CD8-positive, alpha-beta T cell (primary cell): ENCODE measurements at places on chromosomes 4 and X.
A peak's percentile ranks its signal among the peaks of the same experiment; 100 is the strongest.

DNA sequence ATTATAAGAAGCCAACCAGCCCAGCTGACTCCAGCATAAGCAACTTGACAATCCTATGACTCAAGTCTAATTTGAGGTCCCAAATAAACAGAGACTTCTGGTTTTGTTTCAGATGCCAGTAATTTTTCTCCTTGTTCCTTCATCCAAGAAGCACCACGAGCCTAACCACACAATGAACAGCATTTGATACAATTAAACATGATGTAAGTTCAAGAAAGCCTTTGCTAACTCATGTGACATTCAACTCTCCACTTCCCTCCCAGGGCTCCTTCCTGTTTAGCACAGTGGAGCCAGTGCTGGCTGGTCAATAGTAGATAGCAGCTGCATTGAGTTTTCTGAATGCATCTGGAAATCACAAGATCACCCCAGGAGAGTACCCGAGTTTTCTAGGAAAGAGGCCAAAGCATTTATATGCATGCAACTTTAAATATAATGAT is 206.3 kb downstream of the ARHGAP24 start:
- no peak for DNase-seq

- DNase-seq: no peak
Measured at GRCh38 chrX:64204701-64205440, 637 bp downstream of the AMER1 start.

DNA sequence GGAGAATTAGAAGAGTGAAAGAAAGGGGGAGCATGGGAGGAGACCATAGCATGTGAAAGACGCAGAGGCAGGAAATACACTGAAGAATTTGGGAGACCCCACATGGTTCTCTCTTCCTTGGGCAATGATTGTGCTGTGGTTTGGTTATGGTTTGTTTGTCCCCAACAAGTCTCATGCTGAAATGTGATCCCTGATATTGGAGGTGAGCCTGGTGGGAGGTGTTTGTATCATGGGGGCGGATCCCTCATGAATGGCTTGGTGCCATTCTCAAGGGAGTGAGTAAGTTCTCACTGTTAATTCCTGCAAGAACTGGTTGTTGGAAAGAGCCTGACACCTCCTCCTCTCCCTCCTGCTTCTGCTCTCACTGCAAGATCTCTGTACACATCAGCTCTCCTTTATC is 78.6 kb upstream of the RAI2 start:
- DNase-seq: no peak

GRCh38 chr4:86927843-86928395 is 6.9 kb upstream of the AFF1 start:
- no peak for DNase-seq

DNA sequence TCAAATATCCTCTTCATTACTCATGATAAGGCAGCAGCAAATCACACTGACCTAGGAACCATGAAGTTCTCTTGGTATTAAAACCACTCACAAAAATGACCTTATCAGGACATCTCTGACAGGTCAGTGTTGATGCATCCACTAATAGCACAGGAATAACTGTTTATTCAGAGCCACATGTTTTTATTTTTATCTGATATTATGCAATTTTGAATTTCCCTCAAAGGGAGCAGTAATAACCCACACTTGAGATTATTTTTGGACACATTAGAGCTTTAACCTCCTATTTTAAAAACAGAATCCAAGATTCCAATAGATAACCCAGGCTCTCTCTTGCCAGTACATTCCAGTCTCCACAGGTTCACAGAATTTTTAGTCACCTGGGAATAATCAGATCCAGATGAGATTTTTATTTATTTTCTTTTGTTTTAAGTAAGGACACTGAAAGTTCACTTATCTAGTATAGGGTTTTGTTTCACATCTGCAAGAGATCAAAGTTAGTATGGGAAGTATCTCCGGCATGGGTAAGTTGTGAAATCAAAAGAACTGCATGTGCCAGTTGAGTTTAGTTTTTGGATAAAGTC is 36.3 kb upstream of the MYOZ2 start:
- DNase-seq: no peak

DNA sequence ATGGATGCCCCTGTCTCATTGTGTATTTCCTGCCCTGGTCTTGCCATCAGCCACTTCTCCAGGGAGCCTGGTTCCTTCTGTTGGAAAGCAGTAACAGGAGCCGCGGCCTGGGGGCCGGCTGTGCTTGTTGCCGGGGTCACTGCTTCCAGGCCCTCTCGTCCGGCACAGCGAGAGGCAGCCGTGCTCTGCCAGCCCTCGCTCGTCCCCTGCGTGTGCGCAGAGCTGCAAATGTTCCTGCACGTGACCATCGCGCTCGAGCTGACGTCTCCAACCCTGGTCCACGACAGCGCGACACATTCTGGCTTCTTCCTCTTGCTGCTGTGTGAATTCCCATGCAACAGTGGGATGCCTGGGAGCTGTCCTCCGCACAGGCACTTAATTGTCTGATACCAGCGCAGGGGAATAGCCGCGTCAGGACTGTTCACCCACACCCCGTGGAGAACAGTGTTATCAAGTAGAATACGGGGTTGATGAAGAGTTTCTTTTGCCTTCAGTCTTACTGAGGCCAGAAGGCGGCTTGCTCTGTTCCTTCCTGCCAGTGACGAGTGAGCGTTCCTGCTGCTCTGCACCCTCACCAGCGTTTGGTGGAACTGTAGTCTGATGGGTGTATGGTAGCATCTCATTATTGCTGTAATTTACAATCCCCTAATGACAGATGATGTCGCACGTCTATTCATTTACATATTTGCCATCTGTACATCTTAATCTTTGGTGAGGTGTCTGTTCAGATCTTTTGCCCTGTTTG is 12.3 kb downstream of the PDE6B start:
- no peak for DNase-seq

DNA sequence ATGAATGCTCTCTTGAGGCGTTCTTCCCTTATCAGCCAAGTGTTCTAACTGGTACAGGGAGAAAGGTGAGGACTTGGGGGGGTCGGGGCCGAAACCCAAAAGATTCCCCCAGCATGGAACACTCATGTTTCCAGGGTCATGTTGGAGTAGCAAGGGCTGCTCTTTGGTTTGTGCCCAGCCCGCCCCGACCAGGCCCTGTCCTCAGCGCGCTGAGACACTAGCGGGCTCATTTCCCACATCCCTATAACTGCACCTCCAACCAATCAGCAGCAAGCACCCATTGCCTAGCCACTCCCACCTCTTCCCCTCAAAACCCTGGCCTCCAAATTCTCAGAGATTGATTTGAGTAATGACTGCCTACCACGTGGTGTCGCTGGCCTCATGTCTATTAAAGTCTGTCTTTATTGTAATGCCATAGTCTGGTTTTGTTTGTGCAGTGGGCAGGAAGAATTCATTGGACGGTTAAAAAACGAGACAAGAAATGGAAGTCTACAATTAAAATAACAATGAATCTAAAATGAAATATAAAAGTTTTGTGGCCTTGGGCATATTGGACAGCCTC is 1928.4 kb downstream of the STIM2 start:
- DNase-seq: no peak

GRCh38 chr4:15234856-15235126 is 193.0 kb upstream of the C1QTNF7 start:
- no peak for DNase-seq

DNA sequence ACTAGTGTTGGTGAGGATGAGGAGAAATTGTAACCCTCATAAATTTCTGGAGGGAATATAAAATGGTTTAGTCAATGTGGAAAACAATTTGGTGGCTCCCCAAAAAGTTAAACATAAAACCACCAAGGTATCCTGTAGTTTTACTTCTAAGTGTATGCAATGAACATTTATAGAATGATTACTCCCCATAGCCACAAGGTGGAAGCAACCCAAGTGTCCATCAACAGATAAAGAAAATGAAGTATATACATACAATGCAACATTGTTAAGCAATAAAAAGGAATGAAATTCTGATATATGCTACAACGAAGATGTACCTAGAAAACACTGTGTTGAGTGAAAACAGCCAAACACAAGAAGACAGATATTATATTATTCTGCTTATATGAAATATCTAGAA is 569.1 kb upstream of the GRID2 start:
- DNase-seq: no peak

DNA sequence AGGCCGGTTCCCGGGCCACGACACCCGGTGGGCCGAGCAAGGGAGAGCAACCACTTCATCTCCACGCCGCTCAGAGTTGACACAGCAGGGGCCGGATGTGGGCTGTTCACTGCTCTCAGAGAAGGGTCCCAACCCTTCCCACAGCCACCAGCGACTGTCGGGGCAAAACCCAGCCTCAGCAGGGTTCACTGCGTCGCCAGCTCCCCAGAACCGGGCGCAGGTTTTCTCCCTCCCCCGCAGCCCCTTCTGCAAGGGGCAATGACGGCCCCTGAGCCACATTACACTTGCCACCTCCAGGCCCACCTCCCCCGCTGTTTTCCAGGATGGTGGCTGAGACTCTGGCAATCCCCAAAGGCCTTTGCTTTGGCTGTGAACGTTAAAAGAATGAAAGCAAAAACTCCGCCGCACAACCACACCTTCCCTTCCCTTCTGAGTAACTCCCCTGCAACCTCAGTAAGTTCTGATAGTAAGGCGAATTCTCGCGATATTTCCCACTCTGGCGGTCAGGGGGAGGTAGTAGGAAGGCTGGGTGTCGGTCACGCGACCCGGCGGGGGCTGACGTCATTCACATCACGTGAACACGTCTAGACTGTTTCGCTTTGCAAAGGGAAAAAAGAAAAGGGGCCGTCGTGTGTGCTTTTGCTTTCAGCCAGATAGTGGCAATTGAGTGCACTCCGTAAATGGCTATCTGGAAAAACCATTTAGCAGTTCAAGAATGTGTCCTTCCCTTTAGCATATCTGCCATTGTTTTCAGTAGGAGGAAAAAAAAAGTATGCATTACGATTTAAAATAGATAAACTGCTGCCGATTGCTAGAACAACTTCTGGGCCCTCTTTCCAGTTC is 869 bp upstream of the CAMK2D start:
- DNase-seq: peak; percentile 98

DNA sequence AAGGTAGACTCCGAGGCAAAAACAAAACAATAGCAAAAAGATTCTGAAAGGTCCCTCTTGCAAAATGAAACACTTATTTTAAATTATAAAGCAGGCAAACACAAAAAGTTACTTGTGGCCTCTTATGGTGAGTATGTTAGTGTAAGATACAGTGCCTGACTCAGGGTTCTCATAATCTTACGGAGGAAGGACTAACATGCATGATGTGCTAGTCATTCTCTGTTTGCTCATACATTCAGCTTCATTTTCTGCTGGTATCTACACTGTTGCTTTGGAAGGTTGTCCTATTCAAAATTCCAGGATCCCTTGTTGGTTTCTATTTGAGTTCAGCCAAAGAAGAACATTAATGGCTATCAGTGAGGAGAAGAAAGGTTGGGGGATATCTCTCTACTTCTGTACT is 249.1 kb upstream of the FAM47A start:
- no peak for DNase-seq

GRCh38 chr4:38664706-38665401 is 855 bp downstream of the KLF3 start:
- DNase-seq: no peak

GRCh38 chr4:132646186-132646585 is 502.9 kb upstream of the PCDH10 start:
- no peak for DNase-seq

GRCh38 chr4:2834001-2834921 is 9.4 kb upstream of the ADD1 start:
- DNase-seq: no peak

DNA sequence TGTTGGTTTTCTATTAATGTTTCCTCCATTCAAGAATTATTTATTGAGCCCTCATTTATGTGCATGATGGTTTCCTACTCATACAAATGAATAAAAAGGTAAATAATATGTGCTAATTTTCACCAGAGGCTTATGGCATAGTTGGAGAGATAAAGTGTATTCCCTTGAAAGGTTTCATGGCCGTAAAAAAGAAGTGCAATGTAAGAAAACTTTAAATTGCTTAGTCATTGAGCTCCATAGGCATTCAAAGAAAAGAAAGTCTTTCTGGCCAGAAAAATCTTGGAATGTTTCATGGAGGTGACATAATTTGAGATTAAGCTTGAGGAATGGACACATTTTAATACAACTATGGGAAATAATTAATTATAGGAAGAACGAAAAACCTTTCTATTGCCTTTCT is 8.7 kb downstream of the KLHL4 start:
- no peak for DNase-seq

DNA sequence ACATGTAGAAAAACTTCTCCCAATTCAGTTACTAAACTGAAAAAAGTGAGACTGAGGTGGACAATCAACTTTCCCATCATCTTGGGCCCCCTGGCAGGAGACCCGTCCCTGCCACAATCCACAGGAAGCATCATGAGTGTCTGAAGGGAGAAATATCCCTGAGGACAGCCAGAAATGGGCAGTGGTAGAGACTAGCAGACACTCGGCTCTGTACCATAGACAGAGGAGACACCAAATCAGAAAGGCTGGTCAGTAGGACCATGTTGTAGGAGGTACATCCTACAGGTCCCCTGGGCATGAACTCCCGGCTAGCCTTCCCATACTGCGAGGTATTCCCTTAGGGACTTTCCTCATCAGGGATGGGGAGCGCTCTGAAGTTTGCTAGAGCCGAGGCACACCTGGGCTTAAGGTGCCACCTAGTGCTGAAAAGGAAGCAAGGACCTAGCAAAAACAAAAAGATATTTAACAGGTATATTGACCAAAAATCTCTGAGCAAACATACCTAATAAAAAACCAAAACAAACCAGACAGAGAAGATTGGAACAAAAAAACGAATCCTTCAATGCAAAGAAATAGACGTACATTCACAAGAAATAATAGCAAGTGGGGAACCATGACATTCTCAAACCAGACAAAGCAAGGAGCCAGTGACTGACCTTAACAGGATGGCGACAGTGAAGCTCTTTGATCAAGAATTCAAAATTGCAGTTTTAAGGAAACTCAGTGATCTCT is 55.6 kb downstream of the HAUS3 start:
- no peak for DNase-seq

DNA sequence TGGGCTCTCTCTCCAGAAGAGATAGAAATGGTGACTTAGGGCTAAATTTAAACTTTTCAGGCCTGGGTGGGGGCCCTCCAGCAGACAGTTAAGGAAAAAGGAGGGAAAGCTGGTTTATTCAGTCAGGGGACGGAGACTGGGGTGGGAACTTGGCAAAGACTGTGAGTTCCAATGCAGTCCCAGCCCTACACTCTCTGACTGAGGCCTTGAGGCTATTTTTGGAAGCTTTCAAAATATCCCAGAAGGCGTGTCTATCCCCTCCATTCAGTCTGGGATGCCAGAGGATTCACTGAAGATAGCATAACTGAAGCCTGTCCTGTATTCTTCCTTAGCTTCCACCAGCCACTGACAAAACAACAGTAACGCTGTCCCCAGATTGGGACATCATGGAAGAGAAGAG is 32.1 kb upstream of the MSN start:
- no peak for DNase-seq
